ENCODE measurements at places on chromosomes 6 and 20.

DNA sequence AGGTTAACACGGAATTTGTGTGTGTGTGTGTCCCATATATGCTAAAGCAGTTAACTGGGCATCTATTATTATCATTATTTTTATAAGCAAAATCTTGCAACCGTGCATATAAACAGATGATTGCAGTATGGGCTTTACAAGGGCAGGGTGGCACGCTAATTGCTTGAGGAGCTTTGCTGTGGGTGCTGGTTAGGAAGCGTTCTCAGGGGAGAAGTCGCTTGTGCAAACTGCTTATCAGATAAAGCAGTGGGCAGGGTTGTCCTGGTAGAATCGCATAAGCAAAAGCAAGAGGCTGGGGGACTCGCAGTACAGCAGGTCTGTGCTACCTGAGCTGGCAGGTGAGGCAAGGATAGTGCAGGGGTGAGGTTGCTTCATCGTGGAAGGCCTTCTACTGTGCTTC, 9.7 kb upstream of the CCN6 start:
- no peak for DNase-seq

DNA sequence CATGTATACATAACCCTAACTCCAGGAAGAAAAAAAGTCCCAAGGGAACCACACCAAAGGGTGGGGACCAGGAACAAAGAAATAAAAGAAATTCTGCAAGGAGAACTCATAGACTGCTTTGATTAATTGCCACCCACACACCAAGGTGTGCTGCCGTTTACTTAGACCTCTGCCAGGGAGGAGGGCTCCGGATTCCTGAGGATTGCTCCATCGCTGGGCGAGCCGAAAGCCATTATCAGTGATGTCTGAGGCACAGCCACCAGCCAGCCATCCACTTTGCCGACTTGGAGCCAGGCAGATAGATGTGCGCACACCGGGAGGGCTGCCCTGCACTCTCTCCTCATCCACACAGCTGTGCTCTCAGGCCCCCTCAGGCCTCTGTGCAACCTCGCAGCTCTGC, 272.7 kb upstream of the FOXQ1 start:
- no peak for DNase-seq

DNA sequence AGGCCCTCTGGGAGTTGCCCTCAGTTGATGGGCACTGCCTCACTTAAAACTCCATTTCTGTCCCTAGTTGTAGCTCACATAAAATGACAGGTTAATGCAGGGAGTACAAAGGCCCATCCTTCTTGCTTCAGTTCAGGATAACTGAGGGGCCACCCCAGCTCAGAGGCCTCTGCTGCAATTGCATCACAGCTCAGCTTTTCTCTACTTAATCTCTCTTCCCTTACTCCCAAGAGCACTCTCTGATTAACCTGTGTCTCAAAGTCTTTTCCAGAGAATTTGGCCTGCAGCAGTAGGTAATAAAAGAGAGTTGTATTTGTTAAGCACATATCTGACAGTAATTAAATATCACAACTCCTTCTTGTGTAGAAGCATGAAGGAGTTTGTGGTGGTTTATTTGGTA, 40.9 kb upstream of the FLRT3 start:
- no peak for DNase-seq

DNA sequence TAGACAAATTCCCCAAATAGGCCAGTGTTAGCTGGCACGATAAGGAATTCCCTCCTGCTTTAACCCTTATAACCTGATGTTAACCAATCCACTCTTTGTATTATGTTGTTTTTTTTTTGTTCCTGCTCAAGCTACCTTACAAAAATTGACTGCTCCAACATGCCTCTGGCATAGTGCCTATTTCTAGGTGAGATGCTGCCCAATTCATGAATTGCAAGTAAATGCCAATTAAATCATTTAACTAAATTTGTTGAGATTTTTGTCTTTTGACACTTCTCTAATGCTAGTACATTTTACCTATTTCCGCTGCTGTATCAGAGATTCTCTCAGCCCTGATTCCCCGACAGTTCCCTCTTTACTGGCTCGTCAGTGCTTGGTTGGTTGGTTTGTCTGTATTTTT, 66.5 kb downstream of the HECA start:
- DNase-seq: no peak

GRCh38 chr6:155248008-155249001, 15.5 kb upstream of the CLDN20 start:
- no peak for DNase-seq

DNA sequence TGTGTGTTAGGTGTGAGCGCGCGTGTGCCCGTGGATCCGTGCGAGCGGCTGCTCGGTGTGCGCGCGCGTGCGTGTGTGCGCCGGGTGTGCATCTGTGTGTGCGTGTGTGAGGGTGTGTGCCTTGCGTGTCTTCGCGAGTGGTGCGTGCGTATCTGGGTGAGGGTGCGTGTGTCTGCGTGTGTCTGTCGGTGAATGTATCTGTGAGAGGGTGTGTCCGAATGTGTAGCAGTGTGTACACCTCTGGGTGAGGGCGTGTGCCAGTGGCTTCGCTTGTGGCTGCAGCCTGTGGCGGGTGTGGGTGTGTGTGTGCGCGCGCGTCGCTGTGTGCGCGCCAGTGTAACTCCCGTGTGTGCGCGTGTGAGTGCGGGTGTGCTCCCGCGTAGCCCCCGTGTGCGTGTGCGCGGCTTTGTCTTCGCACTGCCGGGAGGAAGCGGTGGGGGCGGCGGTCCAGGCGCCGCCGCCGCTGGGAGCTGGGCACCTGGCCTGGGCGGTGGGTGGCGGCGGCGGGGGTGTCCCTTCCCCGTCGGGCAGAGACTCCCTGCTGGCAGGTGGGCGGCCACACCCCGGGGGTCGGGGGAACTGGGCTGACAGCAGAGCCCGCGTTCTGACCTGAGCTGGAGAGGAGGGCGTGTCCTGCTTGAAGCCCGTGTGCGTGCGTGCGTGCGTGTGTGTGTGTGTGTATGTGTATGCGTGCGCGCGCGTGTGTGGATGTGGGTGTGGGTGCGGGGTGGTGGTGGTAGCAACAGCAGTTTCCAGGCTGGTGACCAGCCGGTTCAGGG, 61.3 kb upstream of the EPB41L1 start:
- DNase-seq: no peak

Data from activated naive CD4-positive, alpha-beta T cell (primary cell).